ENCODE measurements at places on chromosomes 6 and 20. TPM values are rescaled to one million over a fixed set of nuclear protein-coding genes. Genes with fewer than 3 reads are reported as not detected.

The PPP2R5D gene
- 61.2 TPM for polyA plus RNA-seq

The BPI gene
- 0.88 TPM for polyA plus RNA-seq

The SEL1L2 gene
- polyA plus RNA-seq: not detected

The LAMA2 gene
- 47.5 TPM for polyA plus RNA-seq
